ENCODE measurements at places on chromosomes 5 and 9. TPM values are rescaled to one million over a fixed set of nuclear protein-coding genes. Genes with fewer than 3 reads are reported as not detected.

The SPATA31C2 gene
- not detected for total RNA-seq

The CARTPT gene
- total RNA-seq, result not detected

The SPTLC1 gene
- total RNA-seq, result 68.5 TPM

The IL31RA gene
- not detected for total RNA-seq

The MAST4 gene
- 85.9 TPM for total RNA-seq

The ABCA1 gene
- total RNA-seq, result 30.7 TPM

The HMMR gene
- 9.3 TPM for total RNA-seq

The NME5 gene
- not detected for total RNA-seq

The FYB1 gene
- 10.8 TPM for total RNA-seq

The PCDHGA3 gene
- total RNA-seq, result 3.4 TPM

The CTNND2 gene
- 1.7 TPM for total RNA-seq

The CDH9 gene
- not detected for total RNA-seq

The IFNB1 gene
- not detected for total RNA-seq

The SLC35D2 gene
- total RNA-seq, result 17.9 TPM

The MYMK gene
- not detected for total RNA-seq

The CDKN2B gene
- total RNA-seq, result 67.0 TPM

The SPATA31A1 gene
- not detected for total RNA-seq

The IGFBPL1 gene
- not detected for total RNA-seq

The AMBP gene
- total RNA-seq, result not detected

The NTRK2 gene
- 16.0 TPM for total RNA-seq

The ARRDC3 gene
- 26.3 TPM for total RNA-seq

The GABRA6 gene
- not detected for total RNA-seq

The RNF224 gene
- 0.74 TPM for total RNA-seq

The GFI1B gene
- total RNA-seq, result not detected

The FAM151B gene
- 0.98 TPM for total RNA-seq

The CD180 gene
- total RNA-seq, result 2.0 TPM

The TEK gene
- total RNA-seq, result 12.5 TPM

The STPG3 gene
- not detected for total RNA-seq

The LCN15 gene
- total RNA-seq, result not detected

The PKN3 gene
- total RNA-seq, result 8.3 TPM

The ADAMTS12 gene
- 7.6 TPM for total RNA-seq

The WNT8A gene
- not detected for total RNA-seq

The C5orf52 gene
- total RNA-seq, result not detected

The FBP2 gene
- total RNA-seq, result not detected

The PDCD1LG2 gene
- total RNA-seq, result 1.2 TPM

All from vagina (tissue), 2 donors.